Ureter (tissue), 1 donor: ENCODE measurements at places on chromosomes 11 and 22.

GRCh38 chr11:128289048-128289447 is 298.3 kb downstream of the ETS1 start:
- no peak for DNase-seq

DNA sequence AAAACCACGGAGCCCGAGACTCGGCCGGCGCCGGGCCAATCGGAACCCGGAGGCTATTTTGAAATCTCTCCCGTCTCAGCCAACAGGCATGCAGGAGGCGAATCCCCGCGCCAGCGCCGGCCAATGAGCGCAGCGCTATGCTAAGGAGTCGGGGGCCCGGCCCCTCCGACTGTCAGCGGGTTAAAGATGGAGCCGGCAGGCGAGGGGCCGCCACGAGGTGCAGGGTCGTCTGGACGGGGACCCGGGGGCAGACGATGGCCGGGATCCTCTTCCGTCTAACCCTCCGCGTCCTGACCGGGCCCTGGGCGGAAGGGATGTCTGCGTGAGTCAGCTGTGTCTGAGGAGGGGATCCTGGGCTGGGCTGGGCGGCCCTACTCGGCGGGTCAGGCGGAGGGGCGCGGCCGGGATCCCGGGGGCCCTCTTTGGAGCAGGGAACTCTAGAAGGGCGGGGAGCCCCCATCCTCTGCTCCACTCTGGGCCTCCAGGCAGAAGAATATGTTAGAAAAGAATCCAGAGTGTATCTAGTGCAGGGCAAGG is 10.0 kb downstream of the SDF2L1 start:
- DNase-seq, result peak; percentile 88

- no peak for DNase-seq
Measured at GRCh38 chr22:22554587-22555284, 4.3 kb downstream of the PRAME start.

DNA sequence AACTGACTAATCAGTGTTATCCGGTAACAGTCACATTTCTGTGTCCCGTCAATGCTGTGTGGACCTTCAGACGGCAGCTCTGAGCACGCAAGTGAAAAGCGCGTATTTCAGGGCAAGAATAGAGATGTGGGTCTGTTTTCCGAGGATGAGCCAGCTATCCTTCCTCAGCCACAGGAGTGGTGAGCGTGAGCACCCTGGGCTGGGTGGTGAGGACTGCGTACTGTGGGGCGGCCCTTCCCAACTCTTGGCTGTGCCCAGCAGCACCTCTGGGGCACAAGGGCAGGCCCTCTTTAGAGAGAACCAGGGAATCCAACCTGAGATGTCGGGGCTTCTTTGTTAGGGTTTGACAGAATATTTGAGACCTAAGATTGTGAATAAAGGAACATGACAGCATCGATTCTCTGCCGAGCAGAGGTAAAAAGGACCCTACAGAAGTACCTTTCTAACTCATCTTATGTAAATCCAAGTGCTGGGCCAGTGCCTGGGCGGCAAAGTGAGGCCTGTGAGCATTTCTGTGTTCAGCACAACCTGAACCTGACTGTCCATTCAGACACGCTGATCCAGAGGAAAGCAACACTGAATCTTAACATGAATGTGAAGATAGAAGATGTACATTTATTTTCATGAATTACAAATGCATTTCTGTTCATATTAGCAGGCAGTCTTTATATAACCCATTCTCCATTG is 26.5 kb upstream of the YPEL1 start:
- DNase-seq, result no peak

- DNase-seq, result no peak
Measured at GRCh38 chr11:27610946-27611345, 89.3 kb downstream of the BDNF start.

- DNase-seq, result no peak
Measured at GRCh38 chr11:105000167-105000566, 22.8 kb downstream of the CASP5 start.
